Muscle of leg (tissue), 16 donors: ENCODE measurements at places on chromosomes 7 and 10. TPM values are rescaled to one million over a fixed set of nuclear protein-coding genes. Genes with fewer than 3 reads are reported as not detected.

Gene SLC25A13
- total RNA-seq: 13.8 TPM

Gene CELF2
- 37.2 TPM for total RNA-seq

Gene MMRN2
- total RNA-seq: 23.1 TPM

Gene NPSR1
- total RNA-seq: 0.31 TPM

DNA sequence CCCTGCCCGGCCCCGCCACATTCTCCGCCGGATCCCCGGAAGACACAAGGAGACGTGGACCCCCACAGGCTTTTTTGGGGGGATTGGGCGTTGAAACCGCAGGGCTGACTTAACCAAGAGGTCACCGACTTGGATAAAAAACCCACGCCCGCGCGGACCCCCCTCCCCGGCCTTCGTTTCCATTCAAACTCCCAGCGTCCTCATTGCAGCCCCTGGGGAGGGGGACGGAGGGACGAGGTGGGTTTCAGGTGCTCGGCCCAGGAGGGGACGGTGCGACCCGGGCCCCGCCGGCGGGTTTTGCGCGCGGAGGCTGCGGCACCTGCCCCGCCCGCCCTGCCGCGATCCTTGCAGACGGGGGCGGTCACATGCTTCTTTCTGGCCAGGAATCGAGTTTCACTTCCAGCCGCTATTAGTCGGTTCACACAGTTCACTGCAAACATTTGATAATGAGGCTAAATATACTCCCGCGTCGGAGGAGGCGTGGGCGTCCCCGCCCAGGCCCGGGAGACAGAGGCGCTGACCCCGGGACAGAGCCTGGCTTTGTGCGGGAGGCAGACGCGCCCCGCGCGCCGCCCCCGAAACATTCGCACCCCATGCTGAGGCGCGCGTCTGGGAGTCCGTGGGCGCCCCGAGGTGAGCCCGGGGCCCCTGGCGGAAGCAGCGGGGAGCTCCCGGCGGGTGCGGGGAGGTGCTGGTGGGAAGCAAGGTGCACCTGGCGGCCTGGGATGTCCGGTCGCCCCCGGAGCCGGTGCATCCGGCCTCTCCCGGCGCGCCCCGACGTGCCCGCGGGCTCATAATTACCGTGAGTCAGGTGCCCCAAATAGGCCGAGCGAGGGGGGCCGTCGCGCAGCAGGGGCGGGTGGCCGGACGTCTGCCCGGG lies 2.7 kb upstream of the PDGFA start:
- DNase-seq: peak; percentile 82

DNA sequence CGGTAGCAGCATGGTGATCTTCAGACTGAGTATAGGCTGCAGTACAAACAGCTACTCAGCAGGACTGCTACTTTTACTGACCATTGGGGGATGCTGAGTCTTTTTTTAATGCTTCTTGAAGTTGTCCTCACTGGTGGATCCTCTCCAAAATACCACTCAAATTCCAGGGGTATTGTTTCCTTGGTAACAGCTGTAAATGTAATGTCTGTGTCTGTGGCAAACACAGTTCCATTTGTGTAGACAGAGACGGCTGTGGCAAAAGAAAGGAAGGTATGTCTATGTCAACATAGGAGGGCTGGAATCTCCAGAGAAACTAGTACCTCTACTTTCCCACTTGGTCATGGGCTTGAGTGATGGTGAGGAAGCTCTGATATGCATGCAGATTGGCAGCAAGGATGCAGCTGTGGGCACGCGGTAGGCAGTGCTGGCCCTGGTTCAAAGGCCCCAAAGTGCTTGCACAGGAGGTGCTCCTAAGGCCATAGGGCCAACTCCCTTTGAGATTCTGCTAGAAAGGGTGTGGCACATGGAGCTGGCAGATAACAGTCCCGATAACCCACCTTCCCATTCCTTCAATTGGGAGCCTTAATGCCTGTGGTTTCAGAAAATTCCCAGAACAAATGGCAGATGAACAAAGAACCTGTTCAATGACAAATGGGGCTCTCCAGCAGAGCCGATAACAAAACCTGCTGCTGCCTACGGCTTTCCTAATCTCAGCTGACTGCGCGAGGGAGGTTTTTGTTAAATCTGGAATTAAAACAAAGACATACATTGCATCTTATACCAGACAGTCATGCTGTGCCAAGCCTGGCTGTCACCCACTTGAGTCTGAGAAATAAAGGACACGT lies 43.0 kb downstream of the PKD1L1 start:
- DNase-seq: no peak

- no peak for DNase-seq
Observed at GRCh38 chr10:109957092-109957797, 33.9 kb upstream of the XPNPEP1 start.

- peak; percentile 56 for DNase-seq
Observed at GRCh38 chr10:36344240-36345174, 702.4 kb upstream of the FZD8 start.

- DNase-seq: peak; percentile 78
Observed at GRCh38 chr7:38757931-38758330, 126.8 kb upstream of the AMPH start.

DNA sequence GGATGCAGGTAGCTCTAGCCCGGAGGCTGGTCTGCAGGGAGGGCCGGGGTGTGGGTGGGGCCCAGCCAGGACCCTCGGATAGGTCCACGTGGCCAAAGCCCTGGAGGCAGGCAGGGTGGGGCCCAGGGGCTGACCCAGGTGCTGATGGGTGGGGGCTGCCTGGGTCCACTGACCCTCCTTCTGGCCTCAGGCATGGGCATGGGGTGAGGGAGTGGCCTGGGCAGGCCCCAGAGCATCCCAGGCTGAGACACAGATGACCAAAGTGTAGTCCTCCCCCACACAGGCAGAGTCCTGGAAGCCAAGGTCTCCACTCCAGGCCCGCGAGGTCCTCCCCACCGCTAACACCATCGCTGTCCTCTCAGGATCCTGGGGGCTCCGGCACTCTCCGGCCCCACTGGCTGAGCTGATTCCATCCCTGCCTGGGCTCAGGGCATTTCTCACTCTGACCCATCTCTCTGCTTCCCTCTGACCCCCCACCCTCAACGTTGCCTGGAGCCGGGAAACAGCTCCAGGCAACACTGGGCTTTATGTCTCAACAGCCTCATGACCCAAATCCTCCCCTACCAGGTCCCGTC lies 20.7 kb upstream of the PPP2R2D start:
- no peak for DNase-seq

DNA sequence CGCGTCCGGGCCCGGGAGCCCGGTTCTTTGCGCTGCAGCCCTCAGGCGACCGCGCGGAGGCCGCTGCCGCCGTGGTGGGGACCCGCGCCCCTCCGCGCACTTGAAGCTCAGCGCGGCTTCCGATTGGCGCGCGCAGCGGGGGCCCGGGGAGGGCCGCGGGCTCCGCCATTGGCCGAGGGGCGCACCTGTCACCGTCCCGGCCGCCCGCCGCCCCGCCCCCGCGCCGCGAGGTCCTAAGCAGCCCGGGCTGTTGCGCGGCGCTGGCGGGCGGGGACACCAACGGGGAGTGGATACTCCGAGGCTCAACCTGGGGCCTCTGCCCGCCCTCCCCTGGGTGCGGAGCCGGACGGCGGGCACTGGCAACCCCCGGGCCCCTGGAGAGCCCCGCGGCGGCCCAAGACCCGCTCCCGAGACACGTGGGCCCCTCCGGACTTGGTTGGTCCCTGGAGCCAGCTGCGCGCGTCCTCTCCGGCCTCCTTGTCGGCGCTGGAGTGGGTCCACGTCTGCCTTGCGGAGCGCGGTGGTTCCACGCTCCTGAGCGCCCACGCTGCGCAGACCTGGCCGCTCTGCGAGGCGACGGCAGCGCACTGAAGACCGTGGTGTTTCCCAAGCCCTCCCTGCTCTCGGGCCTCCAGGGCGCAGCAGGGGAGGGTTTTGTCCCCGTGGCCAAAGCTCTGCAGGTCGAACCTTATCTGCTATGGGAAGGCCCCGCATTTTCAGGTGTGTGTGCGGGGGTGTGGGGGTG lies at the start of gene MNX1:
Gene MNX1 (minus strand): TSS at position 76 of the 745 bp plus-strand sequence. CDS start 313 bp downstream, outside the sequence.
- peak; percentile 74 for DNase-seq

Gene CRYGN
- 0.09 TPM for total RNA-seq

- no peak for DNase-seq
Observed at GRCh38 chr10:28734938-28735759, 57.8 kb downstream of the BAMBI start.

DNA sequence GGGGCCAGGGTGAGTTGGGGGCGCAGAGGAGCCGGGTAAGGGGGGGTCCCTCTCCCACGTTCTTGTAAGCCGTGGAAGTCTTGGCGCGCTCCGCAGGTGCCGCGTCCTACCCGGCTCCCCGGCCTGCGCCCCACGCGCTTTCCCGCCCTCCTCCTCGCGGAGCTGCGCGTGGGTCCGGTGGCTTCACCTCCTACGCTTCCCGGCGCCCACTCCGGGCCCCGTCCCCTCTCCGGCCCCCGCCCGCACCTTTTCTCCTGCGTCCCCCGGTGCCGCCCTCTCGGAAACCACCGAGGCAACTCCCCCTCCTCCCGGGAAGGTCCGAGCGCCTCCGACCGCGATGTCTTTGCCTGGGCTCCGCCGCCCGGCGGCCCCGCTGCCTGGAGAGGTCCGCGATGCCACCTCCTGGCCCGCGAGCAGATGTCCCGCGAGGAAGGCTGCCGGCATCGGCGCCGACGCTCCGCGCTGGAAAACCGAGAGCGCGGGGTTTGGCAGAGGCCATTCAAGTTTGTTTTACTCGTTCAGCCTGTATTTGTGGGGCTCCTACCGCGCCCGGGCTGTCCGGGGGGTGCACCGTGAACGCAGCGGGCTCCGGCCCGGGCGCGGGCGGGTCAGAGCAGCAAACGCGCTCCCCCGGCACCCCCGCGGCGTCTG lies 2.4 kb upstream of the NKX6-2 start:
- no peak for DNase-seq

GRCh38 chr7:29109358-29109757 lies 37.0 kb downstream of the CPVL start:
- DNase-seq: no peak

Gene GFRA1
- total RNA-seq: 41.5 TPM

- no peak for DNase-seq
Observed at GRCh38 chr7:102081244-102081627, 205.4 kb upstream of the SH2B2 start.
